Endothelial cell (in vitro differentiated cells): ENCODE measurements at places on chromosomes 11 and 22. TPM values are rescaled to one million over a fixed set of nuclear protein-coding genes. Genes with fewer than 3 reads are reported as not detected.

The OR9Q1 gene
- total RNA-seq = not detected

DNA sequence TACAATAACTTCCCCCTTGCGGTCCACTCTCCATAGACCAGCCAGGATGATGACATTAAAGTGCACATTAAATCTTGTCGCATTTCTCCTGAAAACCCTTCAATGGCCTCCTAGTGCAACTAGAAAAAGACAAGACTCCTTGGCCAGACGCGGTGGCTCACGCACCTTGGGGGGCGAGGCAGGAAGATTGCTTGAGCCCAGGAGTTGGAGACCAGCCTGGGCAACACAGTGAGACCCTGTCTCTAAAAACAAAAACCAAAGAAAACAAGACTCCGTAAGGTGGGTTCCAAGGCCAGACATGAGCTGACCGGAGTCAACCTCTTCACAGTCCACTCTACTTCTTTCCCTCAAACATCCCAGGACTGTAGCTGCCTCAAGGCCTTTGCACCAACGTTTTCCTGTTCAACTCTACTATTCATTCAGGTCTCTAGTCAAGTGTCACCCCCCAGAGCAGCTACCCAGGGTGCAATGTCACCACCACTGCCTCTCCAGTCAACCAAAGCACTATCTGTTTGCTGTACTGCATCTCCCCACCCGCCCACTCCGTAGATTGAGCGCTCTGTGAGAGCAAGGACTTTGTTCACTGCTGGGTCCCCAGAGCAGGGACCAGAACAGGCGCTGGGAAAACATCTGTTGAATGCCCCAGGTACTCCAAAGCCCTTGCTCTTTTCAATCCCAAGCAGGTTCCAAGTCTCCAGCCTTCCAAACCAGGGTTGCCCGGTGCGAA lies 739 bp downstream of the ZMAT5 start:
- peak; percentile 15 for DNase-seq

The BLID gene
- not detected for total RNA-seq

The SLN gene
- not detected for total RNA-seq

DNA sequence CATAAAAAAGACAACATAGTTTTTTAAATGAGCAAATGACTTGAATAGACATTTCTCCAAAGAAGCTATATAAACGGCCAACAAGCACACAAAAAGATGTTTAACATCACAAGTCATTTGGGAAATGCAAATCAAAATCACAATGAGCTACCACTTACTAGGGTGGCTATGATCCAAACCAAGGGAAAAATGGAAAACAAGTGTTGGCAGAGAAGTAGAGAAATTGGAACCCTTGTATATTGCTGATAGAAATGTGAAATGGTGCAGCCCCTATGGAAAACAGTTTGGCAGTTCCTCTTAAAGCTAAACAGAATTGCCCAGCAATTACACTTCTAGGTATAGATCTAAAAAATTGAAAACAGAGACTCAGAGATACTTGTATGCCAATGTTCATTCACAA lies 29.0 kb downstream of the PAMR1 start:
- DNase-seq = no peak

GRCh38 chr11:78731027-78731426 lies 156.4 kb upstream of the NARS2 start:
- DNase-seq = no peak

- DNase-seq = no peak
These were observed 489.3 kb downstream of the NTM start for GRCh38 chr11:131859538-131860210.

- no peak for DNase-seq
These were observed 1134.8 kb downstream of the BRD1 start for GRCh38 chr22:48692734-48693376.
